Tongue (tissue), 3 donors: ENCODE measurements at places on chromosomes 7 and 10. TPM values are rescaled to one million over a fixed set of nuclear protein-coding genes. Genes with fewer than 3 reads are reported as not detected.

Gene OR2A1
- total RNA-seq: 0.10 TPM

Gene TWIST1
- total RNA-seq: 16.4 TPM

Gene WIPF3
- 3.4 TPM for total RNA-seq

Gene CHST3
- total RNA-seq: 29.6 TPM

Gene GPR37
- total RNA-seq: 4.6 TPM

- DNase-seq: no peak
Measured at GRCh38 chr10:31949266-31949665, 20.6 kb upstream of the ARHGAP12 start.

GRCh38 chr7:134037991-134038390 is 89.1 kb upstream of the LRGUK start:
- no peak for DNase-seq

- no peak for DNase-seq
Measured at GRCh38 chr10:38007991-38008390, 2.5 kb upstream of the ZNF33A start.

DNA sequence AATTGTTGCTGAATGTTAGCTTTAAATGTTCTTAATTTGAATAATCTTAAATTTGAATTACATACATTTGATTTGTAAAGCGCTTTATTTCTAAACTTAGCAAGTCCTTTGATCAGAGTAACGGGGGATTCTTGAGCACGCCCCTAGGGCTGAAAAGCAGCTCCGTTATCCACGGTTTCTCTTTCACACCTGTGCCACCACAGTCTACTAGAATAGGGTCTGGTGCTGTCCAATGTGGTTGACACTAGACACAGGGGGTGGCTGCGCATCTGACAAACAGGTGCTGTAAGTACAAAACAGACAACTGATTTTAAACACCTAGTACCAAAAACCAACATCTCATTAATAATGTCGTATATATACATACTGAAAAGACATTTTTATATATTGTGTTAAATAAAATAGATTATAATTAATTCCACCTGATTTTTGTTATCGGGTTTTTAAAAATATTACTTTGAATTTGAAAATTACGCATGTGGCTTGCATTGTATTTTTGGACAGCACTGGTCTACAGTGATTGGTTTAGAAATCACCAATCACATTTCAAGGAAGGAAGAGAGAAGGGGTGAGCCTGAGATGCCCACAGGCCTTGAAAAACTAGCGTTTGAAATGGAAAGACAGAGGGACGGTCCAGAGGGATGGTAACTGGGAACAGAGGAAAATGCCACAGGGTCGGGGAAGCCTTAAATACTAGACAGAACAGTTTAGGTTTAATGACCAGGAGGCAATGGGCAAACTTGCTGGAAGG is 7.3 kb downstream of the SEPHS1 start:
- DNase-seq: no peak

- no peak for DNase-seq
Measured at GRCh38 chr10:63210611-63211196, 77.6 kb downstream of the NRBF2 start.

DNA sequence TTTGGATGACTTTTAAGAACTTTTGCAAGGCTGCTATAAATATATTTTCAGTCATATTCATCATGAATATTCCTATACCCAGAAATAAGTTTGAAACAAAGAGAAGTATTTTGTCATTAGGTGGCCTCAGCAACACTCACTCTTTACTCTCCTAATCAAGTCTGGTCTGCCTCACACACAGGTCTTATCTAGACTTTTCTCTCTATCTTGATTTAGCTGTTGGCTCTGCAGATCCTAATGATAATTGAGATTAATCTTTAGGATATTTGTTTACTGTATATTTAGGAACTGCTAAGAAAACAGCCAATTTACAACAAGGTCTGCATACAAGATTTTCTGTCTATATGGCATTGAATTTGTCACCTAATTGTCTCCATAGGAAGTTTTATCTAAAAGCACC is 297.6 kb downstream of the PTEN start:
- DNase-seq: no peak

DNA sequence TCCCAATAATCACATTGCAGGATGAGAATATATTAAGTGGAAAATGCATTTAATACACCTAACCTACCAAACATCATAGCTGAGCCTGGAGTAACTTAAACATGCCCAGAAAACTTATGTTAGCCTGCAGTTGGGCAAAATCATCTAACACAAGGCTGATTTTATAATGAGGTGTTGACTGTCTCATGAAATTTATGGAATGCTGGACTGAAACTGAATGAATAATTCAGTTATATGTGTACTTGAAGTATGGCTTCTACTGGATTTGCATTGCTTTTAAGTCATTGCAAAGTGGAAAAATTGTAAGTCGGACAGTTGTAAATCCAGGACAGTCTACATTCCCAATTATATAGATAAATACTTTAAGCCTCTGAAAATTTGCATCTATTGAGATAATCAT is 5.4 kb downstream of the SFTPA1 start:
- no peak for DNase-seq

- no peak for DNase-seq
Measured at GRCh38 chr10:43264965-43265798, 1.7 kb downstream of the RASGEF1A start.

GRCh38 chr10:95697429-95697828 is 3.7 kb upstream of the TCTN3 start:
- DNase-seq: no peak

Gene PKD2L1
- not detected for total RNA-seq

Gene RP9
- 11.0 TPM for total RNA-seq

DNA sequence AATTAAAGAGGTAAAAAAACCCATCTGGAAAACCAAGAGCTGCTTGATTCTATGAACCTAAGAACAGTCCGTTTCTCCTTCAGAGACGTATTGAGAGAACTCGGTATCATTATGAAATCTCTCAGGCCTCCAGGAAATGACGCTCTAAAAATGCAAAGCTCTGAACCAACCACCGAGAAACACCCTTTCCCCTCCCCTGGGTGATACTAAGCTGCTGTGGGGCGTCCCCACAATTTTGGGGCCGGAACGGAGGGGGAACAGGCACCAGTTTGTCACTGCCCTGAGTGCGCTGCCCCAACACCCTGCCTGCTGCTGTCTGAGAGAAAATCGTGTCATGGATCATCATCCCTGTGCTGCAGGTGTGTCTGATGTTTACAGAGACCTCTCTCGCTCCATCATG is 509.5 kb downstream of the DNAJB6 start:
- DNase-seq: no peak

GRCh38 chr7:17716816-17717215 is 223.5 kb downstream of the SNX13 start:
- DNase-seq: no peak

DNA sequence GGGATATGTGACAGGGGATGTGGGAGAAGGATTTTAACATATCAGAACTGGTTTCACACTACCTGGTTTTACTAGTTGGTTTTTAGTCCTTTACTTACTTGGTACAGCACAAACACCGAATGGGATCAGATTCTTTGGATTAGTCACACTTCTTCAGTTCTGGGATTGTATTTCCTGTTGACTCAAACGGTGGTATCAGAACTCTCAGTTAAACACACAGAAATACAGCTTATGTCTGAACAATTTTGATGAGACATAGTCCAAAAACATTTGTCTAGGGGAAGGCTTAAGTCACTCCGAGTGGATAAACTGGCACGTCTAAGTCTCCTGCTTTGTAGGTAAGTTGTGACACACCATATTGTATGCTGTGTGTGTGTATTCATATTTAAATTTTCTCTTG is 480.5 kb downstream of the PHTF2 start:
- no peak for DNase-seq

- DNase-seq: no peak
Measured at GRCh38 chr7:112160130-112160770, 45.9 kb downstream of the DOCK4 start.
